ENCODE measurements at places on chromosomes 13 and 19.

DNA sequence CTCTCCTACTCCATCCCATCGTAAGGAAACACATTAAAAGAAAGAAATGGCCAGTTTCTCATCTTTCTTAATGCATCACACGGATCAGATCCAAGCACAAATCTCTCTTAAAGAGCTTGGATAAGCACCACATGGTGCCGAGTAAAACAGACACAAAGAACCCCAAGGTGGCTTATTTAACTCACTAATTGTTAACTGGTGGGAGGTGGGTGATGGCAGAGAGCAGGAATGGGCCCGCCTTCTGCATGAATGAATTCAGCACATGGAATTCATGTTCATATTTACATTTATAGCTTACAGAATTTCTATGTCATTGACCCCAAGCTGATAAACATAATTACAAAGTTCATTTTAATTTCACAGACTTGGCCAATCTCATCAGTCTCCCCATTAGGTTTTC, 89.9 kb downstream of the MZT1 start:
- DNase-seq = no peak

GRCh38 chr13:31209841-31210210, 10.1 kb downstream of the B3GLCT start:
- no peak for DNase-seq

DNA sequence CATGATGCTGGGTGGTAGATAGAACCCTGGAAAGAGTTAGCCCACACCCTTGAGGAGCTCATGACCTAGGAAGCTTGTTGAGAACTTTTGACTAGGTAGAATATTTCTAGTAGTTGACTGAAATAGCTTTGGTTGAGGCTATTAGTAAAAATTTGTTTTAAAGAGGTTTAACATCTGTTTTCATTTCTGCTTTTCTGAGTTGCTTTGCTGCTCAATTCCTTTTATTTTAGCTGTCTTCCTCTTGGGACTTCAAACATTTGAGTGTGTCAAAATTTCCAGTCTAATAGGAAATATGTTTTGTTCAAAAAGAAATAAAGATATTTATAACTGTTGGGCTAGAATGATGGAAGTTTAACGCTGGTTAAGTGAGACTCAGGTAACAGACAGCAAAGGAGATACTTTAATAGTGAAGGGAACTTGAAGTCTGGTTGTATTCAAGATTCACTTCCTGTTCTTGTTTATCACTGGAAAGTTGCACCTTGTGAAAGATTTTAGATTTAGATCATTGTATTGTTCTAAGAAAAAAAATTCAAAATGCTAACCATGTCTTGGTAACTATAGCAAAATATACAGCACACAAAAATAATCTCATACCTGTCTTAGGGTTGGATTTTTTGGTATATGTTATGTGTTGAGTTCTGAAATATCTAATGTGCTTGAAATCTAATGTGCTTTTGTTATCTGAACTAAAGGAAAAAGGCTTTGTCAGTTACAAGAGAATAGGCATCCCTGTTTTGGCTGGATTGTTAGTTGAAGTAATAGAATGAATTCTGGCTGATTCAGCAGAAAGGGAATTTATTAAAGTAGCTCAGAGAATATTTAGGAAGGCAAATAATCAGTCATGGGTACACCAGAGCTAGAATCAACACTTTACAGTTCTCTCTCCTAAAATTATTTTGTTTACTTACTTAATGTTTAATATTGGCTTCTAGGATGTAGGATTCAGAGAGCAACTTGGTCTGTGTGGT, 24.4 kb upstream of the GPR18 start:
- no peak for DNase-seq

- DNase-seq = no peak
Observed at GRCh38 chr19:15195371-15196334, 5.1 kb downstream of the NOTCH3 start.

DNA sequence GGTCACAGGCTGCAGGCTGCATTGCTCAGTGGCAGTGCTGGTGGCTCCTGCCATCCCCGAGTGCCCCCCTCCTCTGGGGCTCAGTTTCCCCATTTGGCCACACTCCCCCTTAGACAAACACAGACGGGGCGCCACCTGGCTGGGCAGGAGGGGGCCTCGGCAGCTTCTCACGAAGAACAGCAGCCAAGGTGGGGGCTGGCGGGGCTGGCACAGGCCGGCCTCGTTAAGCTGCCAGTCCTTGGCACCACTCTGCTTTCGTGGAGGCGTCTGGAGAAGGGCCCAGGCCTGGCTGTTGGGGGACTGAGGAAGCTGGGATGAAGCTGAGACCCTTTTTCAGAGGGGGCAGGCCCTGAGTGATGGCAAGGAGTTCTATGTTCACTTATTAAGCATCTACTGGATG, 3.7 kb upstream of the ZNRF4 start:
- no peak for DNase-seq

- no peak for DNase-seq
Observed at GRCh38 chr19:6066661-6067646, 43.3 kb downstream of the RFX2 start.

DNA sequence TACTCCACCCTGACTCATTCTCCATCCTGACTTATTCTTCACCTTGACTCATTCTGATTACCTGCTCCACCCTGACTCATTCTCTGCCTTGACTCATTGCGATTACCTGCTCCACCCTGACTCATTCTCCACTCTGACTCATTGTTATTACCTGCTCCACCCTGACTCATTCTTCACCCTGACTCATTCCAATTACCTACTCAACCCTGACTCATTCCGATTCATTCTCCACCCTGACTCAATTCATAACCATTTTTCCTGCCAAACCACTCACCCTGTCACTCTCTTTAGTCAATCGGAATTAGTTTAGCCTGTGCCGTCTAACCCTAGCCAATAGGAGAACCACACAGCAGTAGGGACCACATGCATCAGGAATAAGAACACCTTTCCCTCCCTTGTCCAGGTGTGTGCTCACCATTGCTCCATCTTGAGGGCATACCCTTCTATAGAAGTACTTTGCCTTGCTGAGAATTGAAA, 1227.4 kb upstream of the PCDH20 start:
- no peak for DNase-seq

GRCh38 chr13:83286737-83287136, 595.5 kb downstream of the SLITRK1 start:
- no peak for DNase-seq

GRCh38 chr13:21744149-21744548, 73.3 kb downstream of the FGF9 start:
- DNase-seq = no peak

GRCh38 chr13:79602936-79603335, 122.0 kb downstream of the NDFIP2 start:
- DNase-seq = no peak

DNA sequence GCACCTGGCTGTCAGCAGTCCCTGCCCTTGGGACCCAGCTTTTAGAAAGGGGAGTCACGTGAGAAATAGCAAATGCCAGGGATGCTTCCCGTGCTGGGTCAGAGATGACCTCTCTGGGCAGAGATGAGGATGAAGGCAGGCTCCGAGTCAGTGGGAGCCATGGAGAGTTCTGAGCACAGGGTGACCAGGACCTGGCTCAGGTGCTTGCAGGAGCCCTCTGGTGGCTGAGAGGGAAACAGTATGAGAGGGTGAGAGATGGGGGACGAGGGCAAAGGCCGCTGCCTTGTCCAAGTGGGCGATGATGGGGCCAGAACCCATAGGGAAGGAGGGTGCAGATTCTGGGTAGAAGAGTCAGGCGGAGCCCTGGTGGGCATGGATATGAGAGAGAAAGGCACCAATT, 15.8 kb downstream of the TMED1 start:
- DNase-seq = no peak

GRCh38 chr19:56692206-56692895, 20.8 kb upstream of the ZNF835 start:
- DNase-seq = no peak

DNA sequence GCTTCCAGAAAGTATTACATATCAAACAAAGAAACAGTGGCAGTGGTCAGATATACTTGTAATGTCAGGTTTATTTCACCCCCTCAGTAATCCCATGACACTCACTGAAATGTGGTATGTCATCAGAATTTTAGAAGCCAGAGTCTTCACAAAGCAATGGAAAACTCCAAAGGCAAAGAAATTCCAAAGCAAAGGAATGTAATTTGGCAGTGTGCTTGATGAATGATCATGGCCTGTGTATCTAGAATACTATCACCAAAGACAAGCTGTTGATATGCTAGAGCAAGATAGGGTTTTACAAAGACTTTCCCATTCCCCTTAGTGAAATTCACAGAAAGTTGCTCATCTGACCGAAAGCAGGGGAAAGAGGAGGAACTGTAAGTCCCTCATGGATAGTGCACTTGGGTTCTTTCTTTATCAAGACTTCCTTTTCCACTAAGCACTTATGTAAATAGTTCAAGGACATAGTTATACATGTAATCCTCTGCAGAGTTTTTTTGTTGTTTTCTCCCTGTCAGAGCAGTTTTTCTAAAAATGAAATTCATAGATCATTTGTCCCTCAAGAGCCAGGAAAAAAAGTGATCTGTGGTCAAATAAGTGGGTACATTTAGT, 243.4 kb downstream of the NHLRC3 start:
- no peak for DNase-seq

DNA sequence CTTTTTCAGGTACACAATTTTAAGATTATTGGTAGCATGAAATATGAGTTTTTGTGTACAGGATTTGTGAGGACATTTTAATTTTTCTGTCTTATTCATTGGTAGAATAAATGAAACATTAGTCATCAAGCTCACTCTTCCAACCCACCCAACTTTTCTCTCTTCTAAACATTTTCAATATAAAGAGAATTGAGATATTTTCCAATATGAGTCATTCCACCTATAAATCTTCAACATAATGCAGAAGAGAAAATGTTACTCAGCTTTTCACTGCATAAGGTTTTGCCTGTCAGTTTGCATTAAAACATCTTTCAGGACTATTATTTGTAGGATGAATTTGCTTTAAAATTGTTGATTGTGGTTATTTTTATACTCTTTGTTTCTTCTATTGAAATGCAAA, 330.7 kb downstream of the PCDH20 start:
- no peak for DNase-seq

- no peak for DNase-seq
Observed at GRCh38 chr13:112207129-112207528, 140.2 kb downstream of the SOX1 start.

DNA sequence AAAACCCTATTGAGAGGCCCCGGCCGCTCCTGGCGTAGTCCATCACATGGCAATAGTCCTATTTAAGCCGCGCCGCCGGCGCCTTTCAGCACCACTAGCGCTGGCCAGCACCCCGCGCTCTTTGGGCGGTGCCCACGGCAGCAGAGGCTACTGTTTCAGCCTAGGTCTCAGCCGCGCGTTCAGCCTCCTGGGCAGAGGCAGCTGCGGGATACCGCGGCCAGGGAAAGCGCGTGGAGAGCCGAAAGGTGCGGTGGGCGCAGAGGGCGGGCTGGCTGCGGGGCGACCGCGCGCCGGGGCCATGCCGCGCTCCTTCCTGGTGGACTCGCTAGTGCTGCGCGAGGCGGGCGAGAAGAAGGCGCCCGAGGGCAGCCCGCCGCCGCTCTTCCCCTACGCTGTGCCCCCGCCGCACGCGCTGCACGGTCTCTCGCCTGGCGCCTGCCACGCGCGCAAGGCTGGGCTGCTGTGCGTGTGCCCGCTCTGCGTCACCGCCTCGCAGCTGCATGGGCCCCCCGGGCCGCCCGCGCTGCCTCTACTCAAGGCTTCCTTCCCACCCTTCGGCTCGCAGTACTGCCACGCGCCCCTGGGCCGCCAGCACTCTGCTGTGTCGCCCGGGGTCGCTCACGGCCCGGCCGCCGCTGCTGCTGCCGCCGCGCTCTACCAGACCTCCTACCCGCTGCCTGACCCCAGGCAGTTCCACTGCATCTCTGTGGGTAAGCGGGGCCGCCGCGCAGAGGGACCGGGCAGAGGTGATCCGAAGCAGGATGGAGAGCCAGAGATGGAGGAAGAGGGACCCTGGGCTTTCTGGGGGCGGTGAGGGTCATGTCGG, at the start of gene GSX1:
Gene GSX1, plus strand, starts transcription at position 91 of the 826 bp plus-strand sequence. Its CDS starts 208 bp downstream, at position 299.
- no peak for DNase-seq

- DNase-seq = no peak
Observed at GRCh38 chr19:53555352-53555751, 17.4 kb downstream of the ZNF331 start.

DNA sequence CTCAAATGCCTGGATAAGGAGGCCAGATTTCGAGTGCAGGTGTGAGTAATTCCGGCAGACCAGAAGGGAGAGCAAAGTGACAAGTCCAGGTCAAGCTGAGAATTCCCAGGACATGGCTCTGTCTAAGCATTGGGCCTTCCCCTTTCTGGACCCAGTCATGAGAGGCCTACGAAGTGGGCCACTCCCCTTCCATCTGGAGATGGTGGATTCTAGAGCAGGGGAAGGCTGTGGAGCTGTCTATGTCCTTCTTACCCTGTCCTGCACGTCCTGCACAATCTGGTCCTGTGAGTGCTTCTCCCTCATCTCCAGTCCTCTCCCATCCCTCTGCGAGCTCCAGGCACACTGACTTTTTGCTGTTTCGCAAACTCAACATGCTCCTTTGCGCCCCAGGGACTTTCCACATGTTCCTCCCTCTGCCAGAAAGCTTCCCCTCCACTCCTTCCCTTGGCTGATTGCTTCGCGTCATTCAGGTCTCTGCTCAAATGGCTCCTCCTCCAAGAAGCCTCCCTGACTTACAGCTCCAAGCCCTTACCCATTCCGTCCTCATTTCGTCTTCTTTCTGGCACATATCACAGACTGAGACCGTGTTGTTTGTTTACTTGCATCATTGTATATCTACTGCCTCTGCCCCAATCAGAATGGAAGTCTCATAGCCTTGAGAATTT, 193.2 kb downstream of the URI1 start:
- no peak for DNase-seq

DNA sequence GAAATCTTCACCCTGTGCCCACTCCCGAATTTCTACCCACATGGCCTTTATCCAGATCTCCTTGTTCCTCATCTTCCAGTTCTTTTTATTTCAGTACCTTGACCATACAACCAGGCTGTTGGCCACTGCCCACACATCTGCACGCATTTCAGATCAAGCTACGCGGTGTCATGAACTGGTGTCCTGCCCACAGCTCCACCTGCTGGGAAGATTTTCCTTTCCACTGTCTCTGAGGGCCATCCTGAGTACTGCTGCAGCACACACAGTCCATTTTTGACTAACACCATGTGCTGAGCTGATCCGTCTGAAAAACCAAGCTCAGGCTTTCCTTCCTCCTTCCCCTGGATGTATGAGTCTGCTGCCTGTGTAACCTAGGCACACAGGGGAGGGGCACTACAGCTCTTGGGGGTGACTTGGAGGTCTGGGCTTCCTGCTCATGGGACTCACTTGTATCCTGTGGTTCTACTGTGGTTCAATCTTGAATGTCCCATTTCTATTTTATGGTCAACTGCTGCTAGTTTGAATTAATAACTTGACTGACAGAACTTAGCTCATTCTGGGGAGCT, 71.9 kb downstream of the WASF3 start:
- no peak for DNase-seq
